ENCODE measurements at places on chromosomes 7 and 10.

DNA sequence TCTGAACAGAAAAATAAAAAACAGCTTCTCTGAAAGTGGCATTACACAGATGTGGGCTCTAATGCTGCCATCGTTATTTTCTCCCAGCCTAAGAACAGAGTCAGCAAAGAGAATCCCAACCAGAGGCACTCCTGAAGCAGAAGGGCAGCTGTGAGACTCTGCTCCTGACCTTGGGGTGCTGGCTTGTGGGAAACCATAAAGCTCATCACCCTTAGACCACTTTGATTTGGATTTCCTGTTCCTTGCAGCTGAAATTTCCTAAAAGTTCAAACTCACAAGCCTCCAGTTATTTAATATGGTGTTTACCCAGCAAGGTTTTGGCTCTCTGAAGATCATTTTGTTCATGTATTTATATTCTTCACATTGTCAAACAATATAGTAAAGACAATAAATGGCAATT, 814.8 kb downstream of the TNS3 start:
- DNase-seq: no peak

- no peak for DNase-seq
Observed at GRCh38 chr7:24560772-24561171, 12.5 kb upstream of the PALS2 start.

DNA sequence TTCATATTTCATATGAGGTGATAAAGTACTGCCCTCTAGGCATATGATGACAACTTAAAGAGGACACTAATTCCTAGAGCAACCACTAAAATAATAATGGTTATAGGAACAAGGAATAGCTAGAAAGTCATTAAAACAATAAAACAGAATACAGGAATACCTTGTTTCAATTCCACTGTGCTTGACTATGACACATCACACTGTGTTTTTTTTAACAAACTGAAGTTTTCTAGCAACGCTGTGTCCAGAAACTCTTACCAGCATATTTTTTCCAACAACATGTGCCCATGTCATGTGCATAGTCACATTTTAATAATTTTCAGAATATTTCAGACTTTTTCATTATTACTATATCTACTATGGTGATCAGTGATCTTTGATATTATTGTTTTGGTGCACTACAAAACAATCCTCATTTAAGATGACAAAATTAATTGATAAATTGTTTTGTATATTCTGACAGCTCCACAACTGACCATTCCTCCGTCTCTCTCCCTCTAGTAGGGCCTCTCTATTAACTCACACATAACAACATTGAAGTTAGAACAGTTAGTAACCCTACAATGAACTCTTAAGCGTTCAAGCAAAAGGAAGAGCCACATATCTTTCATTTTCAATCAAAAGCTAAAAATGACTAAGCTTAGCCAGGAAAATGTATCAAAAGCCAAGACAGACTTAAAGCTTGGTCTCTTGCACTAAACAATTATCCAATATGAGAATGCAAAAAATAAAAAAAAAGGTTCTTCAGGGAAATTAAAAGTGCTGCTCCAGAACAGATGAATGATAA, 85.8 kb downstream of the SNX13 start:
- DNase-seq: no peak

GRCh38 chr10:52334595-52334994, 20.5 kb downstream of the DKK1 start:
- DNase-seq: no peak

DNA sequence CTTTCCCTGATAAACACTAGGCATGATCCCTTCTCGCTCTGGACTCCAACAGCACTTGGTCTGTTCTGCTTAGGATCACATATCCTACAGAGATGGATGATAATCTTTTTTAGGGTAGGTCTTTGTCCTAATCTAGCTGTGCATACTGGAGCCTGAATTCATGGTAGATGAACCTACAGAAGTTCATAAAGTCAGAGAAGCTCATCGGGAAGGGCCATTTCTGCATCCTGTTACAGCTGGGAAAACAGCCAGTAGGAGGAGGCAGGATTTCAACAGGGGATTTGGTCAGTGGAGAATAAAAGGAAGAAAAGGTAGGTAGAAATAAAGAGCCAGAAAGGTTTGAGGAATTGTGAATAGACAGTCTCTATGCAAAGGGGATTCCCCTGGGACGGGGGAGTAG, 101.4 kb downstream of the ANK3 start:
- DNase-seq: no peak

DNA sequence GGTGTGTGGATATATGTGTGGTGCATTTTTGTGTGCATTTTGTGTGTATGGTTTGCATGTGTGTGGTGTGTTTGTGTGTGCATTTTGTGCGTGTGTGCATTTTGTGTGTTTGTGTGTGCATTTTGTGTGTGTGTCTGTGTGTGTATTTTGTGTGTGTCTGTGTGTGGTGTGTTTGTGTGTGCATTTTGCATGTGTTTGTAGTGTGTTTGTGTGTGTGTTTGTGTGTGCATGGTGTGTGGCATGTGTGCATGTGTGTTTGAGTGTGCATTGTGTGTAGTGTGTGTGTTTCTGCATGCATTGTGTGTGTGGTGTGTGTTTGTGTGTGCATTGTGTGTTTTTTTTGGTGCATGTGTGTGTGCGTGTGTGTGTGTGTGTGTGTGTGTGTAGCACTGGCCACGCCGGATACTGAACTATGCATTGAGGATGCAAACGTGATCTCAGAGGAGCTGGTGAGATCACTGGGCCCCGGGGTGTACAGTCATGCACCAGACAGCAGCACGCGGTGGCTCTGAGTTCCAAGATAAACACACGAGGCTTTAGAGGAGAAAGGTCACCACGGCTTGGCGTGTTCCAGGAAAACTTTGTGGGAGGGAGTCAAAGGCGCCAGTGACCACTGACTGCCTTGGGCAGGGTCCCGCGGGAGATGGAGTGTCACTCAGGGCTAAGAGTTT, 106.6 kb upstream of the SHH start:
- DNase-seq: no peak
